Activated CD8-positive, alpha-beta T cell treated with anti-CD3 and anti-CD28 coated beads for 36 hours (primary cell): ENCODE measurements at places on chromosomes 7 and 10. TPM values are rescaled to one million over a fixed set of nuclear protein-coding genes. Genes with fewer than 3 reads are reported as not detected.

EPO gene
- not detected for total RNA-seq

DNA sequence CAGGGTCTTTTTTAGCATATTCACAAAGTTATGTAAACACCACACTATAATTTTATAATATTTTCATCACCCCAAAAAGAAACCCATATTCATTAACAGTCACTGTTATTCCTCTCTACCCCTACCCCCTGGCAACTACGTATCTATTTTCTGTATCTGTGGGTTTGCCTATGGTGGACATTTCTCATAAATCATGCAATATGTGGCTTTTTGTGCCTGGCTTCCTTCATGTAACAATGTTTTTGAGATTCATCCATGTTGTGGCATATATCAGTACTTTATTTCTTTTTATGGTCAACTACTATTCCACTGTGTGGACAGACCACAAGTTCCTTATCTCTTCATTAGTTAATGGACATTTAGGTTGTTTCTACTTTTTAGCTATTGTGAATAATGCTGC, 59.1 kb upstream of the PAPSS2 start:
- no peaks in the 10 kb centered on the region for H3K36me3 ChIP-seq
- no peak overlapping the region for H3K4me3 ChIP-seq
- no peaks in the 10 kb centered on the region for H3K27me3 ChIP-seq
- H3K27ac ChIP-seq = no peak overlapping the region
- DNase-seq = no peak
- H3K4me1 ChIP-seq = peaks cover 11% of the 10 kb centered on the region

TAS2R41 gene
- total RNA-seq = not detected

PPP1R17 gene
- total RNA-seq = not detected

DNA sequence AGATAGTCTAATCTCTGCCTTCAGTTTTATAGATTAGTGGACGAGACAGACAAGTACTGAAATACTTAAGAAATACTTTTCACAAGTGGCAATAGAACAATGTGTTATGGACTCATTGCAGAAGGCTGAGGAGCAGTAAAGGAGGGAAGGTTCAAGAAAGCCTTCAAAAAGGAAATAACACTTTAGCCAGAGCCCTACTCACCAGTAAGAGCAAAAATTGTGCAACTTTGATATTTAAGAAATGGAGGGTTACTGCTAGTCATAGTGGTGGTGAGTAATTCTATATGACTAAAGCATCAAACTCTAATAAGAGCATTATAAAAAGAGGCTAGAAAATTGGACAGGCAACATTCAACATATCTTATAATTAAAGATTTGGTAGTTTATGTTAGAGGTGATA, 28.8 kb downstream of the PTPN12 start:
- no peak for DNase-seq
- H3K27ac ChIP-seq = no peak overlapping the region
- peaks cover 15% of the 10 kb centered on the region for H3K4me1 ChIP-seq
- H3K27me3 ChIP-seq = no peaks in the 10 kb centered on the region
- H3K4me3 ChIP-seq = no peak overlapping the region

DNA sequence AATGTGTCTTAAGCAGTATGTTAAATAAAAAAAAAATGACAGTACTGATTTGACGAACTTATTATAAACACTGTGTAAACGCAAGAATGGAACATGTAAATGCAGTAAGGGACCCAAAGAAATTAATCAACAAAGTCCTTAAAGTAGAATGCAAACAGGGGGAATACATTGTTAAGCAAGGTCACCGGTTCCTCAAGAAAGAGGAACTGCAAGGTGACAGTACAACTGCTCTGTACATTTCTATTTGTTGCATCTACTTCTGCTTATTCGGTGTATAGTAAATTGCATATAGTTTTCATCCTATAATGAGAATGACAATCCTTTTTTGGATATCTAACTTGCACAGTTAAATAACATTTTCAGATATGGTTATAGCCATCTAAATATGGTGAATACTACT, 387.0 kb upstream of the SEMA3D start:
- H3K4me1 ChIP-seq = no peaks in the 10 kb centered on the region
- DNase-seq = no peak
- no peaks in the 10 kb centered on the region for H3K36me3 ChIP-seq
- H3K4me3 ChIP-seq = no peak overlapping the region

- no peaks in the 10 kb centered on the region for H3K36me3 ChIP-seq
- no peaks in the 10 kb centered on the region for H3K4me1 ChIP-seq
- no peak overlapping the region for H3K27ac ChIP-seq
- DNase-seq = no peak
- H3K27me3 ChIP-seq = peaks cover 9% of the 10 kb centered on the region
Observed at GRCh38 chr10:14477408-14477710, 146.6 kb upstream of the FRMD4A start.

ASIC3 gene
- total RNA-seq = 5.8 TPM

AKR1C3 gene
- 0.29 TPM for total RNA-seq

- peaks cover 2% of the 10 kb centered on the region for H3K27me3 ChIP-seq
- H3K4me3 ChIP-seq = no peak overlapping the region
- H3K36me3 ChIP-seq = no peaks in the 10 kb centered on the region
- DNase-seq = no peak
Observed at GRCh38 chr7:159177284-159177953, 32.8 kb upstream of the VIPR2 start.

CALCR gene
- not detected for total RNA-seq

GRCh38 chr7:17500736-17501135, 202.3 kb downstream of the AHR start:
- H3K4me1 ChIP-seq = no peaks in the 10 kb centered on the region
- H3K27me3 ChIP-seq = peaks cover 2% of the 10 kb centered on the region
- no peak overlapping the region for H3K27ac ChIP-seq
- DNase-seq = no peak
- H3K4me3 ChIP-seq = no peak overlapping the region
- no peaks in the 10 kb centered on the region for H3K36me3 ChIP-seq

DNA sequence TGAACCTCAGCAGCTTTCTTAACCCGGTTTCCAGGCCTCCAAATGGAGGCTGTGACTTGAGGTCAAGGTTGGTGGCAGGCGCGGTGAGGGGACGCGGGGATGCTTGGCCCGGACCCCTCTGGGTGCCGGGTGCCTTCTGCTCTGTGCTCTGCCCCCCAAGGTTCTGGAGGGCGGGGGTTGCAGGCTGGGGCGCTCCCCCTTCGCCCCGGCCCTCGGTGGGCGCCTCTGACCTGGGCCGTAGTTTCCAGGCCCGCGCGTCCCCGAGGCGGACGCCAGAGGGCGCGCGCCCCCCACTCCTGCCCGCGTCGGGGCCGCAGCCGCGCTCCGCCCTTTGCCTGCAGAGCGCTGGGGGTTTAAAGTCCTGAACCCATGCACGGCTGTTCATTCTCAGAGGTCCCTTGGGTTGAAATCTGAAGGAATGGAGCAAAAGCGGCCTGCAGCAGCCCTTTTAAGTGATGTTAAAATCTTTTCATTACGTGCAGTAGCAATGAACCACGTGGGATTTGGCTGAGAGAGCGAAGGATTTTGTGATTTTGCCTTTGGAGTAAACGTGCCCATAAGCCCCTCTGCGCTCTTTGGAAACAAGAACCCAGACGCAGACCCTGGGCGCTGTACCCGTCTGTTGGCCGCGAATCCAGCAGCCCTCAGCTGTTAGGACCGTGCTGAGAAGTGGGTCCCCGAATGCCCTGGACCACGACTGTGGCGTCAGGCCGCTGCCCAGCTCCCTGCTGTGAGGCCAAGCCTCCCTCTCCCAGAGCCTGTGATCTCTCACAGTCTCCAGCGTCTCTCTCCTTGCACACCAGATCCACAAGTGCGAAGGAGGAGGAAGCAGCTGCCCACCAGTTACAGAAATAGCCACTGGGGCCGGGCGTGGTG, 135.0 kb downstream of the ACTR3B start:
- no peak overlapping the region for H3K4me3 ChIP-seq
- no peaks in the 10 kb centered on the region for H3K36me3 ChIP-seq
- peak; percentile 27 for DNase-seq
- no peaks in the 10 kb centered on the region for H3K4me1 ChIP-seq
- H3K27ac ChIP-seq = no peak overlapping the region

GRCh38 chr7:79452495-79453265, 787 bp downstream of the MAGI2 start:
- peaks cover 9% of the 10 kb centered on the region for H3K4me1 ChIP-seq
- peak overlapping the region; percentile 71 for H3K4me3 ChIP-seq
- peak; percentile 2 for DNase-seq
- peaks cover 53% of the 10 kb centered on the region for H3K27me3 ChIP-seq
- H3K36me3 ChIP-seq = no peaks in the 10 kb centered on the region

- DNase-seq = no peak
- H3K4me3 ChIP-seq = no peak overlapping the region
- no peaks in the 10 kb centered on the region for H3K36me3 ChIP-seq
- no peaks in the 10 kb centered on the region for H3K27me3 ChIP-seq
- no peak overlapping the region for H3K27ac ChIP-seq
- H3K4me1 ChIP-seq = no peaks in the 10 kb centered on the region
Observed at GRCh38 chr10:20811131-20811530, 86.0 kb downstream of the NEBL start.

- peaks cover 7% of the 10 kb centered on the region for H3K36me3 ChIP-seq
- H3K27ac ChIP-seq = no peak overlapping the region
- peaks cover 40% of the 10 kb centered on the region for H3K4me1 ChIP-seq
- peak overlapping the region; percentile 75 for H3K4me3 ChIP-seq
- H3K27me3 ChIP-seq = peaks cover 24% of the 10 kb centered on the region
Observed at GRCh38 chr7:129434675-129435318, 565 bp downstream of the STRIP2 start.

DNA sequence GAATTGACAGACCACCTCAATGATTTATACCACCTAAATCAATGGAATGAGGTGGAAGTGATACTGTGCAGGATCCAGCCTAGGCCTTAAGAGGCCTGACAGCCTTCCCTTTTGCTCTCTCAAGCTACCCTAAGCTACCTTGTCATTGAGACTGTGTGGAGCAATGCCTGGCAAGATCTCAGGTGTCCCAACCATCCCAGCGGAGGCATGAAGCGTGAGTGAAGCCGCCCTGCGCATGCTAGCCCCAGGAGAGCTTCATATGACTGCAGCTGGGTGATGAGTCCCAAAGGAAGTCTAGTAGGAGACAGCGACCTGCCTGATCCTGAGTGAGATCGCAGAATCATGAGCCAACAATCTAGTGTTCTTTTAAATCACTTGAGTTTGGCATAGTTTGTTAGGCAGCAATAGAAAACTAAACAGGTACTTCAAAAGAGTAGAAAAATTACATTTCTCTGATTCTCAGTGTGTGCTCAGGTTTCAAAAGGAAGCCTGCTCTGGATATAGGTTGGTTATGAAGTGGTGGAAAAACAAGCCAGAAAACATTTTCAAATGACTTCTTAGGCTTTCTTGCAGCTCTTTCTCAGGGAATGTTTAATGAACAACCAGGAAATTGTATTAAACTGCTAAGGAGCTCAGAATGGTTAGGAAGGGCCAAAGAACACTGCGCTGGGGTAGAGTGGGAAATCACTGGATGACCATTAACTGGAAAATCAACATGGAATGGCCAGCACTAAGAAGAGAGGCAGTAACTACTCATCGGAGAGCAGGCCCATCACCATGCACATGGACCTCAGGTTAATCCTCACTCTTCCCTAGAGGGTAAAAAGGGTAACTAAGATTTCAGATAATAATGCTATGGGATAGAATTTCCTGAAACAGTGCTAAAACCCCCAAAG, 535.2 kb downstream of the PHTF2 start:
- H3K27ac ChIP-seq = no peak overlapping the region
- no peak overlapping the region for H3K4me3 ChIP-seq
- H3K36me3 ChIP-seq = no peaks in the 10 kb centered on the region
- no peaks in the 10 kb centered on the region for H3K27me3 ChIP-seq

- peaks cover 6% of the 10 kb centered on the region for H3K27me3 ChIP-seq
- no peak for DNase-seq
- H3K36me3 ChIP-seq = no peaks in the 10 kb centered on the region
- no peaks in the 10 kb centered on the region for H3K4me1 ChIP-seq
- no peak overlapping the region for H3K27ac ChIP-seq
Observed at GRCh38 chr10:121243609-121244241, 354.5 kb downstream of the FGFR2 start.

LRRD1 gene
- total RNA-seq = not detected

ENO4 gene
- not detected for total RNA-seq

DNA sequence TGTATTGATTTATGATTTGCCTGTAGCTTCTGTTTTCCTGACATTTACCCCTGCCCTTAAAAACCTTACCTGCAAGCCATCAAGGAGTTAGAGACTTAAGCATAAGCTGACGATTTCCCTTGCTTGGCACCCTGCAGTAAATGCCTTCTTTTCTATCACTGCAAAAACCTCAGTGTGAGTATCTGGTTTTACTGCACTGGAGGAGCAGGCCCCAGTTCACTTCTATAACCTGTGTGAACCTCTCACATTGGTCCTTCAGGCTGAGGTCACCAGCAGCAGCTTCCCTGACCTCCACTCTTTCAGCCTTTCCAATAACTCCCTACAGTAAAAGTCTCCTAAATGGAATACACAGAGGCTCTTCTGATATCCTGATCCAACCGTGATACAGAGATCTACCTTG, 30.5 kb downstream of the NUP42 start:
- H3K27me3 ChIP-seq = peaks cover 15% of the 10 kb centered on the region
- DNase-seq = no peak
- no peaks in the 10 kb centered on the region for H3K36me3 ChIP-seq

DNA sequence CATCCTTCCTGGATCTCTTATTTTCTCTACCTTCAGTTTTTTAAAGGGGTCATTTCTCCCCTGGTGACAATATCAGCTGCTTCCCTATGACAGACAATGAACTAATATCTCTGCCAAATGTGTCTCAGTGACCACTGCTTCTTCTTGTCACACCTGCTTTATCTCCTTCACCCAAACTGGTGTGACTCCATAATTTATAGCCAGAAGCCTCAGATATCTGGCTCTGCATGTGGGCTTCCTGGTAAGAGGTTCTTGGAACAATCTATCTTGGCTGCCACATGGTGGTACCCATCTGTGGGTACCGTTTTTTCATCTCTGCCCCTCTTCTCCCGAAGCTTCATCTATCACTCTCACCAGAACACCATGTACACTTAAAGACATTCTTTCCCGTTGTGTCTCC, 37.0 kb downstream of the CPVL start:
- no peak overlapping the region for H3K4me3 ChIP-seq
- no peaks in the 10 kb centered on the region for H3K36me3 ChIP-seq
- H3K4me1 ChIP-seq = peaks cover 11% of the 10 kb centered on the region
- no peak overlapping the region for H3K27ac ChIP-seq
- peaks cover 4% of the 10 kb centered on the region for H3K27me3 ChIP-seq

DNA sequence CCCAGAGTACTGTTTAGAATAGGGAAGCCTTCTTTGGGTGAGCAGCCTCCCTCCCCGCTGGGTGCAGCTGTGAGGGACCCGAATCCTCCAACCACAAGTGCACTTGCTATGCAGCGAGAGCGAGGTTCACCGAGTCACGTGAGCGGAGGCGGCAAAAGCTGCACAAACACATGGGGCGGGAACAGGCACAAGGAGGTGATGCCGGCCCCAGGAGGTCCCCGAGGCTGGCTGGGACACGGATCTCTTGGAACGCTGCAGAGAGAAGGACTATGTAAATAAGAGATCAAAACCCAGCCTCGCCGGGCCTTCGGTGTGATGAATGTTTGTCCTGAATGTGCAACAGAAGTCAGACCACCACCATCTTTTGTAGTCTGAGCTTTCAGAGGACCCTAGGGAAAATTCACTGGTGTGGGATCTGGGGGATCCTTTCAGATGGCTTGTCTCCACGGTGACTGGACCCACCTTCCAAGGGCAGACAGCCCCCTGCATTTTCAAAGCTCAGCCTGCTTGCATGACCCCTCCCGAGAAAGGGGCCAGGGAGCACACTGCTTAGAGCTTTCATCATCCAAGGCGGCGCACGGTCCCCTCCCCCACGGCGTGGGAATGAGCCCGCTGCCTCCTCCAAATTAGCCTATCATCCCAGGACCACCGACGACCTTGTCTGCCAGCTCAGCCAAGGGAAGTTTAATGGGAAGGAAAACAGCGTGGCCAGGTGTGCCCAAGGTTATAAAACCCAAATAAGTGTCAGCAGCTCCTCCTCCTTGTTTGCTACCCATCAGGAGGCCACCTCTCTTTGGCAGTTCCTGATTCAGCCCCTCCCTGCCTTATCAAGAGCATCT, 327.7 kb downstream of the CXCL12 start:
- H3K4me3 ChIP-seq = no peak overlapping the region
- H3K27ac ChIP-seq = no peak overlapping the region
- no peak for DNase-seq
- no peaks in the 10 kb centered on the region for H3K4me1 ChIP-seq
